ENCODE measurements at places on chromosomes 12 and 14.

DNA sequence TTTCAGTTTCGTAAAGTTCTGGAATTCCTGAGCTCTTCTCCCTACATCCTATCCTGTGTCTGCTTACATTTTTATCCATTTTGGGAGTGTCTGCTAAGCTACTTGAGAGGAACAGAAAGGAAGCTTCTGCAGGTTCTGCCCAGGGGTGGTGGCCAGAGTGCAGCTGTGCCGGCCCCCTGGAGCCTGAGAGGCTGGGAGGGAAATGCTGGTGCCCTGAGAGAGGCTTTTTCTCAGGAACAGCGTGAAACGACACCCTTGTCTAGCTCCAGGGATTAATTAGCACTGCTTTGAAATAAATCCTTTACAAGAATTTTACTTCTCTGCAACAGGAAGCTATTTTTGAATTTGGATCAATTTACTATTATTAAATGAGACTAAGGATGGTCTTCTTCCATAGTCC, 165.4 kb downstream of the SLC15A5 start:
- DNase-seq: no peak

DNA sequence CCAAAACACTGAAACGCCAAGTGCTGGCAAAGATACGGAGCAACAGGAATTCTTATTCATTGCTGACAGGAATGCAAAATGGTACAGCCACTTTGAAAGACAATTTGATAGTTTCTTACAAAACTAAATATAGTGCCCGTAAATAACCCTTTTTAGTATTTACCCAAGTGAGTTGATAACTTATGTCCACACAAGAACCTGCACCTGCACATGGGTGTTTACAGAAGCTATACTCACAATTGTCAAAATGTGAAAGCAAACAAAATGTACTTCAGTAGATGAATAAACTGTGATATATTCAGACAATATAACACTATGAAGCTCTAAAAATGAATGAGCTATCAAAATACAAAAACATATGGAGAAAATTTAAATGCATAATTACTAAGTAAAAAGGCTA, 86.6 kb downstream of the ATXN7L3B start:
- DNase-seq: no peak

GRCh38 chr14:103108749-103109207, 14.3 kb downstream of the EXOC3L4 start:
- DNase-seq: no peak

DNA sequence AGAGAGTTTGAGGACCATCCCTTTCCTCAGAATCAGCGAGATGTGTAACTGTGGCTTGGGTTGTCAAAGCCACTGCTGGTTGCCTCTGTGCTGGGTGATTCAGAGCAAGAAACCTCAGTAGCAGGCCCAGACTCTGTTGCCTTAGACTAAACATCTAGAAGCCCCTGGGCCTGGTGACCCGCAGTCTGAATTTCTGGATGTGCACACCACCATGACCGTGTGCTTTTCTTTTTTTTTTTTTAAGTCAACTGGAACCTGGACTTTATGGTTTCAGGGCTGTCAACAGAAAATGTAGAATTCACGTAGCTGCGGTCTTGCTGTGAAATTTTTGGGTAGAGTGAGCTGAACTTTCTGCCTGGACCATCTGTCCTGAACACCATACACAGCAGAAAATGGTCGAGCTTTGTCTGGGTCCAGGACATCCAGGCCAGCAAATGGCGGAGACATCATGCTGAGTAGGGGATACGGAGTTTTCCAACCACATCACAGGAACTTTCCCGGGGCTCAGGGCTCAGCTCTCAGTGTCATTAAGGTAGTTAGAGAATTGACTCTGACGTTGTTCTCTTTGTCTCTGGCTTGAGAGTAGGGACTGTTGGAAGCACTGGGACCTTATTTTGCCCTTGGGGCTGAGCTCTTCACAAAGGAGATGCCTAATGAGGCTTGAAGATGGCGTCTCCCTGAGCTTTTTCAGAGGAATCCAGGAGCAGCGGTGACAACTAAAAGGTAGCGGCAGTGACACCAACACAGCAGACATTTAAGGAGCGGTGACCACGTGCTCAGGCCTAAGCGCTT, 23.0 kb upstream of the BATF start:
- no peak for DNase-seq

GRCh38 chr14:47392326-47392725, 283.1 kb downstream of the MDGA2 start:
- no peak for DNase-seq

- no peak for DNase-seq
Measured at GRCh38 chr14:59028476-59029202, 159.8 kb upstream of the DAAM1 start.

- DNase-seq: no peak
Measured at GRCh38 chr12:108401964-108402363, 62.9 kb upstream of the CMKLR1 start.

DNA sequence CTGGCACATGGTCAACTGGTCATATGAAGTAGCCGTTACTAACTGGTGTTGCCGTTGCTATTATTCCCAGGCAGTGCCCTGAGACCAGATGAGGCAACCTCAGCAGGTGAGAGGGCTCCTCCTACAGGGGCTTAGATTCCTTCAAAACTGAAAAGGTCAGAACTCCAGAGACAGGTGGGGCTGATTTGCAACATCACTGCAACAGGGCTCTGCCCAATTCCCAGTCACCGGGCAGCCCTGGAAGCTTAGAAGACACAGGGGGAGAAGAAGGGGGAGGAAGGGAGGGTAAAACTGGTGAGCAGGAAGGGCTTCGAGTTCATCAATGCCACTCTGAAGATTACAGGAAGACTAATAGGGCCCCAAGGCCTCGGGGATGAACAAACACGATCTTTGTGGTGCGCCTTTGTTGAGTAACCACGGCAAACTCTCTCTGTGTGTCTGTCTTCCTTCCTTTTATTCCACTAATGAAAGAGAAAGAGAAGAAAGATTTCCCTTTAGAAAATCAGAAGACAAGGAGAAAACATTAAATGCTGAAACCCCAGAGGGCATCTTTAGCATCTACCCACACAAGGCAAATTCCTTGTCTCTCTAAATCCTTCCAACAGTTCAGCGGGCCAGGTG, 749.1 kb upstream of the TBX3 start:
- DNase-seq: no peak

- no peak for DNase-seq
Measured at GRCh38 chr12:104767261-104767660, 190.8 kb downstream of the SLC41A2 start.

DNA sequence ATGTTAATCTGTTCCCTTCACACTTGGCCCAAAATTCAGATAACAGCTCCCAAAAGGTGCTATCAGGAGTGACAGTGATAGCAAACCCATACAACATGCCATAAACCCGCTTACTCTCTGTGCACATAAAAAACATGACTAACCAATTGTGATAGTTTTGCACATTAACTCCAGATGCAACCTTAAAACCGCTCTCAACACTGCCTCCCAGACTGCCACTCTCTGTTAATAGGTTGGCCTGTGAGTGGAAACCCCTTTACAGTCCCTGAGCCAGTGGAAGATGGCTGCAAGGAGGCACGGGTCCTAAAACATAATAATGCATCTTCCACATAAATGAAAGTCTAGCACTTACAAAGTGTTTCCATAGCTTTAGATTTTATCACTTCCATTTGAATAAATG, 12.0 kb upstream of the TMTC1 start:
- DNase-seq: no peak

- DNase-seq: no peak
Measured at GRCh38 chr12:118714051-118714460, 267.3 kb upstream of the SRRM4 start.

DNA sequence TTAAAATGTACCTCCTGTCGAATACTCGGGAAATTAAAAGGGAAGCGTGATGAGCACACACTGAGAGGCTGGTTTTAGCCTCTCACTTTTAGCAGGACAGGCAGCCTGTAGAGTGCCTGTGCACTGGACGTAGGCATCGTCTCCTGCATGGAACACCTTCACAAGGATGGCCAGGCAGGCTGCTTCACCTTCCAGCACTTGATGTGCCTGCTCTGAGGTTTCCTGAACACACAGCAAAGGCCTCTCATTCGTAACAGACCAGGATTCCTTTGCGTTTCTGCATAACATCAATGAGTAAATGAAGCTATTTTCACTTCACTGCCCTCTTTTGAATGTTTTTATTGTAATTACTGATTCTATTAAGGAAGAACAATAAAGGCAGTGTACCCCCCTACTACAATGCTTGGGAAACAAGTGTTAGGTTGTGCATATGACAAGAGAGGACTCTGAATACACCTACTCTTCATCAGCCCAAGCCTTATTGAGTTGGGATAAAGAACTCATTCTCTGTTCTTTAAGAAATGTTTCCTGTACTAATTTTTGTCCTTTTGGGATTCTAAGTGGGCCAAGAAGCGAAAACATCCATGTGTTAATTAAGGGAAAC, 1077.6 kb upstream of the FOXG1 start:
- no peak for DNase-seq

- no peak for DNase-seq
Measured at GRCh38 chr14:24083462-24083861, 10.6 kb upstream of the PCK2 start.

- no peak for DNase-seq
Measured at GRCh38 chr12:789852-790563, 37.6 kb downstream of the WNK1 start.

DNA sequence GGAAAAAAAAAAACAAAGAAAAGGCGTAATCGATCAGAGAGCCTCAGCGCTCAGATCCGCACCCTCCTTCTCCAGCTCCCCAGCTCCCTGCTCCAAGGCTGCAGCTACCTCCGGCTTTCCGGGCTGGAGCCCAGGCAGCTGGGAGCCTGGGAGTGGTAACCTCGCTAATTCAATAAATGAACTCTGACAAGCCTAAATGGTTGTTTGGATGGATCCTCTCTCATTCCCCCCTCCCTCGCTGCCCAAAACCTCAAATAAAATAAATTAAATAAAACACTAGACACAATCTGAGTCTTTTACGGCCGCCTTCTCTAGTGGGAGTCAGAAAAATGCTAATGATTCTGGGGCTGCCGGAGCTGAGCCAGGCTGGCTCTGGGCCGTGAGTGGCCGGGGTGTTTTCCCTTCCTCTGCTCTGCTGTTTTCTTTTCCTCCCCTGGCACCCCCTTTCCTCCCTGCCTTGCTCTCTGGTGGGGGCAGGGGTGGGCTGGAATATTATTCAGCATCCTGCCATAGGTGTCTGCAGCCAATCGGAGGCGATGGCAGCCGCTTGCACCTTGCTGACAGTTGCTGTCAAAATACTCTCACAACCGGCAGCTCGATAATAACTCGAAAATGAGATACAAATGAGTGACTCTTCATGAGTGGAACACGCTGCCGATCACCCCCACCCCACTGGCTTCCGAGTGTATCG, 76.1 kb downstream of the RBM19 start:
- DNase-seq: no peak

DNA sequence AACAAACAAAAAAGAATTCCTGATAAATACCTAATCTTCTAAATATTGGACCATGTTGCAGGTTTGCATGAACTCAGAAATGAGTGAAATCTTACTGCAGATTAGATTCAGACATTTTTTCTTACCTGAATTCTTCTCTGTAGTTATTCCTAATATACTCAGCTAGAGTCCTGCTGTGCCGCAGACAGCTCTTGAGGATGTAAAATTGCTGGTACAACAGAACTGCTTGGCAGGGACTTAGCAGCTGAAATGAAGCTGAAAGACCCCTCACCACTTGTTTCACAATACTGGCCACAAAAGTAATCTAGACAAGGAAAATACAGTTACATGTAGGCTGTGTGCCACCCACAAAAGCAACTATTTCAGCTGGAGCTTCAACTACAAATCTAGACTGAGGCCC, 48.3 kb upstream of the KICS2 start:
- no peak for DNase-seq

- DNase-seq: no peak
Measured at GRCh38 chr14:34007902-34008301, 57.0 kb upstream of the EGLN3 start.

DNA sequence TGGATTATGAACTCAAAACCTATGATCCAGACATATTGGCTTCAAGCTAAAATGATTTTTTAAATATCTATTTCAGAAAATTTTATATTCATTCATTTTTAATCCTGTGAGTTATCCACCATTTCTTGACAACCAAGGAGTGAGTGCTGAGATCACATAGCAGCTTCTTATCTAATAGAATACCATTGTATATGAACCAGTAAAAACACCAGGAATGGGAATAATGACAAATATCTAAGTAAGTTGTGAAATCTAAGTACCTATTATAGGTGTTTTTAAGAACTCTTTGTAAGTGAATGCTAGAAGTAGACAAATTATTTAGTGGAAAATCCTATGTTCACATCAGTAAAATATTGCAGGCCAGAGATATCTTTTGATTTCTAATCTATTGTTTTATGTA, 8.2 kb downstream of the LUM start:
- no peak for DNase-seq

GRCh38 chr12:129571901-129572494, 331.8 kb downstream of the TMEM132D start:
- no peak for DNase-seq
